WTC11 (cell line): ENCODE measurements at places on chromosomes 12 and 14. TPM values are rescaled to one million over a fixed set of nuclear protein-coding genes. Genes with fewer than 3 reads are reported as not detected.

LRP1-AS gene
- total RNA-seq, result not detected in 3 replicates

PLEKHD1 gene
- 0.85 to 1.0 TPM (median 0.87 TPM) in 3 replicates for total RNA-seq

ANO6 gene
- 41.8 to 46.8 TPM (median 44.3 TPM) in 3 replicates for total RNA-seq

KLHDC1 gene
- total RNA-seq, result 0.16 TPM in 1 of 3 replicates, not detected in the others

DBX2 gene
- 0.27 to 0.35 TPM (median 0.27 TPM) in 3 replicates for total RNA-seq

FGF23 gene
- 0.24 to 0.82 TPM (median 0.60 TPM) in 3 replicates for total RNA-seq

MEG3 gene
- total RNA-seq, result 338 to 534 TPM (median 517 TPM) in 3 replicates

CD4 gene
- 2.5 to 3.3 TPM (median 2.7 TPM) in 3 replicates for total RNA-seq

ARL6IP4 gene
- 133 to 150 TPM (median 146 TPM) in 3 replicates for total RNA-seq

MMP14 gene
- 81.6 to 94.4 TPM (median 83.9 TPM) in 3 replicates for total RNA-seq

PROX2 gene
- total RNA-seq, result 0.04 to 0.27 TPM in 2 of 3 replicates, not detected in the other

PZP gene
- 0.15 to 0.25 TPM (median 0.18 TPM) in 3 replicates for total RNA-seq

TAS2R10 gene
- not detected in 3 replicates for total RNA-seq
